ENCODE measurements at places on chromosomes 7 and 10.

DNA sequence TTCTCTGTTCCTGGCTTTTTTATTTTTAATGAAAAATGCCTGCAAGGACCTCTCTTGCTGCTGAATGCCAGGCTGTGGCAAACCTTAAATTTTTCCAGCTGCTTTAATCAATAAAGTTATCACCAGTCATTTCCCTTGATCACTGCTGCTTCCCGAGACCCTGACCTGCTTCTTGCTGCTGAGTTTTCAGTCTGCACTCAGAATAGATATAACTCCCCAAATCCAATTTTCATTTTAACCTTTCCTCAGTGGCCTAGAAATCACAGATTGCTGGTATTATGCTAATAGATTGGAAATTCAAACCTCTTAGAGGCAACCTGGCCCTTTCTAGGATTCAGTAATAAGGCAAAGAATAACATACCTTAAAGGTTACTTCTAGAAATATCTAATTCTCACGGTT is 43.7 kb downstream of the LHPP start:
- no peak for DNase-seq

DNA sequence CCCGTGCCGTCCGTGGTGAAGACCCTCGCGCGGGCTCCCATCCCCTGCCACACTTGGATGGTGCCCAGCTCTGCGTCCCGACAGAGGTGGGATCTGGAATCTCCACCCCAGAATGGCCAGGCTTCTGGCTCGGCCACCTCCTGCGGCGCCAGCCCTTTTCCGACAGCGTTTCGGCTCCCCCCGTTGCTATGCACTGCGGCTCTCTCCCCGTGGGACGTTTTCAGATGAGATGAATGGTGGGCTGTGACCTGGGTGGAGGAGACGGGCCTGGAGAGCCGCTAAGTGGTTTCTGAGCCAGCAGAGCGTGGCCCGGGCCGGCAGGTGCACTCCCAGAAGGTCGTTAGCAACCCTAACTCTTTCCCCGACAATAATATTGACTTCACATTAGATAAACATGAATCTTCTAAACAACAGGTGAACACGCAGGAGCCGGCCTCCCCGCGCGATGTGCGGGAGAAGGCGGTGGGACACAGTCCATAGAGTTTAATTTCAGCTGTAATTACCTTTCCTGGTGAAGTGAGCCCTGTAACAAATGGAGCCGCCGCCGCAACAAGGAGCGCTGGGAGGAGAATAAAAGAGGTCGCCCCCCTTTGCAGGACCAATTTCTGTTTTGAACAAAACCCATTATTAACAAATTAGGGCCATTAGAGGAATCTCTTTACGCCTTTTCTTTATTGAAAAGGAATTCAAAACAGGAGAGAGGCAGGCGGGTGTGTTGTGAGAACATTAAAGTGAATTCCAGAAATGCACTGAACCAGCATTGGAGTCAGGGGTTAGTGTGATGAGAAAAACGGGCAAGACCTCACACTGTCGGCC is 294.3 kb upstream of the PFKP start:
- DNase-seq: no peak

DNA sequence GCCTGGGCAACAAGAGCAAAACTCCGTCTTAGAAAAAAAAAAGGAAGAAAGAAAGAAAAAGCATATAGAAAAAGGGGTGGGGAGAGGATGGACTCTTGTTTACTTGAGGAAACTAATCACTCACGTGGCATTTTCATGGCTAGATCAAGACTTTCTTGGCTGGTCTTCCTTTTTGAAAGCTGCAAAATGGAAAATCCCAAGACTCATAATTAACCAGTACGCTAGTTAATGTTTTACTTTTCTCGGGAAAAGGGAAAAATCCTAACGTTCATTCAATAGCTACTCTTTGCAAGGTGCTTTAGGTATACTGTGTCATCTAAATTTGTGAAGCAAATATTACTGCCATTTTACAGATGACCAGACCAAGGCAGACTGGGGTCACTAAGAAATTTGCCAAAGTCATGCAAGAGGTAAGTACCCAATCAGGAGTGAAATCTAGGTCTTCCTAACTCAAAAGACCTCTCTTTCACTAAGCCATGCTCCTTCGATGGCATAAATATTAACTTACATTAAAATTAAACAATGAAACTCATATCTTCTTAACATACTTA is 24.4 kb downstream of the NAPEPLD start:
- DNase-seq: peak; percentile 47

GRCh38 chr10:113226399-113226798 is 276.4 kb downstream of the TCF7L2 start:
- peak; percentile 7 for DNase-seq

- no peak for DNase-seq
These were observed 107.4 kb upstream of the KLF14 start for GRCh38 chr7:130841416-130841815.

DNA sequence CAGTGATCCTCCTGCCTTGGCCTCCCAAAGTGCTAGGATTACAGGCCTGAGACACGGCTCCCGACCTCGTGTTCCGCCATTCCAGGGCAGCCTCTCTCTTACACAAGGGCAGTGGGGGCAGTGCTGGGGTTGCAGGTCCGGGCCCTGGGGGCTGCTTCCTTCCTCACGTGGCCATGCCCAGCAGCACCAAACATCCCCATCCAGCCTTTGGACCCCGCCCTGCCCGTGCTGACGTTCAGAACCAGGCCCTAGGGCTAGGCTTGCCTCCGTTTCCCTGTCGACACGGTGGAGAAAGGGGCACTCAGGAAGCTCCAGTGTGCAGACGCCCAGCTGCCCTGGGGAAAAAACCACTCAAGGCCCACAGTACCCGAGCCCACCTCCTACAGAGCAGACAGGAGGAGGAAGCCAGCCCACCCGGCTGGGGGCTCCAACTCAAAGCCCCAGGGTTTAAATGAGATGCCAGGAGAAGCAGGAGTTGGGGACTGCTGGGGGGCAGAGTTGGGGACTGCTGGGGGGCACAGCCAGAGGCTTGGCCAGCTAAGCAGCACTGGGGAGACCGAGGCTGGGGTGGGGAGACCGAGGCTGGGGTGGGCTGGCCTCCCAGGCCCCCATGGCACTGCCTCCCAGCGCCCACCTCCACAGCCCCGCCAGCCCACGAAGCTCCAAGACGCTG is 35.9 kb downstream of the ADAP1 start:
- no peak for DNase-seq

DNA sequence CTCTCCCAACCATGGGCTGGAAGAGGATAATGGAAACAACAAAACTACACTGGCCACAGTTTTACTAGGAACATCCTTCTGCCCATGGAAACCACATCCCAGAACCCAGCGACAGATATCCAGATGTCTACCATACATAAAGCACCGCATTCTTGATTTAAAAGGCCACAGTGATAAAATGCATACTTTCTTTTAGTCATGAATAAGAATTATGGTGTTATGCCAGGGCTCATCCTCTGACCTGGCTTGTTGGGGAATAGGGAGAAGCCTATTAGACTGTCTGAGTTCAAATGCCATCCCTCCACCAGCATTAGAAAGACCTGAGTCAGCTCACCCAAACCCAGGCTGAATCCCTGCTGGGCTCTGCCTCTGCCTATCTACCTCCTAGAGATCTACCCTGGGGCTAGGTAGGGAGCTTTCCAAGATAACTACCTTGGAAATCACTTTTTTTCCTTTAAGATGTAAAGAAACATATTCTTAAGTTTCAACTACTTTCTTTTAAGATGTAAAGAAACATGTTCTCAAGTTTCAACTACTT is 5.2 kb downstream of the ABCA13 start:
- DNase-seq: no peak

DNA sequence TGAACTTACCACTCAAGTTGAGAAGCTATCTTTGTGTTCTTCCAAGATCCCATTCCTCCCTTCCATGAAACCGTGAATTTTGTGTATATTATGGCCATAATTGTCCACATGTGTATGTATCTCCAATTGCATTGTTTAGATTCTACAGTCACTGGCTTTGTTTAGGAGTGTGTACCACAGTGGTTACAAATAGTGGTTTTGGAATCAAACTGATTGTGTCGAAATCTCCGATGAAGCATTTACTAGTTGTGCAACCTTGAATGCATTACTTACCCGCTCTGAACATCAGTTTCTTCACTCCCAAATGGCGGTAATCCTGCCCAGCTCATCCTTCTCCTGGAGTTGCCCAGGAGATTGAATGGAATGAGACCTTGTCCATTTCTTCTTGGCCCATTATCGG is 145.0 kb upstream of the ZNF32 start:
- DNase-seq: no peak

DNA sequence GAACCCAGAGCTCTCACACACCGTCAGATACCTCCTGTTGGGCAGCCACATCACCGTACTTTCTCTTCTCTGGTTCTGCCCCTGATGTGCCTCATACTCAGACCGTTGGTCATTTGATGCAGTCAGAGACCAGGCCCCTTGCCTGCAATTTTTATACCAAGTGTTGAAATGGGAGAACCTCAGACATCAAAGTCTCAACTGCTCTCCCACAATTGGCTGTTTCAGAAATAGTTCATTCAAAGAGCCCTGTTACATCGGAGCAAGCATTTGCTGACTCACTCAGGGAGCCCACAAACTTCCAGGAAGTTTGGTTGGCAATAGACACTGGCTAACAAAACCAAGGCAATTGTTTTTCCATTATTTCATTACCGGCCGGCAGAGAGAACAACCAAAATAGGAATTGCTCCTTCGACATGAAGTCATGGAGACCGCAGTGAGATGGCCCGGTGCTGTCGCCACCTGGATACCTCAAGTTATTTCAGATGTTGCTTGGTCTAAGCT is 33.5 kb upstream of the ADAM12 start:
- peak; percentile 3 for DNase-seq

DNA sequence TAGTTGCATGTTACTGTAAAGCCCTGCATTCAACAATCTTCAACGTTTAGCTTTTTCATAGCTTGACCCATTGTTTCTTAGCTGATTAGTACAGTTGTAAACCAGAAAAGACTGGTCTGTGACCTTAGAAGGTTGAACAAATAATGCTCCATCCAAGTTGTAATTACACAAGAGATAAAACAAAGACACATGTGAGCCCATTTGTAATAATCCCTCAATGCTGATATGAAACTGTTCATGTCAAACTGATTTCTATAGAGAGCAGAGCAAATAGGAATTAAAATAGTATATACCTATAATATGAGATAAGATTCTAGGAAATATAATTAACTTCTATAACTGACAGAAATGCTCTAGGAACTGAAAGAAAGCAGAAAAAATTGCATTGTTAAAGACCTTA is 94.7 kb upstream of the SLC25A13 start:
- DNase-seq: no peak

- DNase-seq: no peak
These were observed 275.3 kb downstream of the DNAJB6 start for GRCh38 chr7:157612009-157612663.

DNA sequence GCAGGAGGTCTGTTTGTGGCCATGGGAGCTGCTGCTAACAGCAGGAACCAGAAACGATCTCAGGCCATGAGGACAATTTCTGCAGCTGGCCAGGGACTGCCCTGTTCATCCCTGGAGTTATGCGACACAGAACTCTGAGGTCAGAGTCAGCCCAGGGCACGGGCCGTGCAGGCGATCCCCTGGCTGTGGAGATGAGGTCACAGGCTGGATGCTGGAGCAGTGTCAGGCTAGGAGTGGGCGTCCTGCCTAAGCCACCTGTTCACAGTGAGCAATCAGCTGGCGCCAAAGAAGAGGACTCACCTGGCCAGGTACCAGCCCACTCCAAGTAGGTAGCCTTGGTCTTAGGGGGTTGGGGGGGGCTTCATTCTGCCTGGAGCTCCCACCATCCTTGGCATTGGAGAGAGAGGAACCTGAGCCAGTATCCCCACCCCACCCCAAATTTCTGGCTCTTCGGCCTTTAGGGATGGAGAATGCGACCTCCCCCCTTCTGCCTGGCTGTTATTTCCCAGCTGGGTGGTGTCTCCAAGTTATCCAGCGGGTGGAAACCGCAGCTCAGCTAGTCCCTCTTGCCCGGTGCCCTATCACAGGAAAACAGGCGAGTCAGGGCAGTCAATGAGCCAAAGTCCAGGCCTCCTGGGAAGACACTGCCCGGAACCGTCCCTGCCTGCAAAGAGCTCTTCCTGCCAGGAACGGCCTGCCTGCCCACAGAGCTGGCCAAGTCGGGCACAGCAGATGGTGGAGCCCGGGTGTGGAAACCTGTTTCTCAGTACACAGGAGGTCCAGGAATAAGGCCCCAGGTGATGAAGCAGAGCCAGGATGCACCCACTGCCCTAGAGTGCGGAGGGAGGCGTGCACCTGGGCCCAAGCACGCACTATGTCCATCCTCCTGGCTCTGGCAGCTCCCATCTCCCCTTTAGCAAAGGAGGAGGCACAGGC is 1.8 kb upstream of the TTYH3 start:
- peak; percentile 2 for DNase-seq

DNA sequence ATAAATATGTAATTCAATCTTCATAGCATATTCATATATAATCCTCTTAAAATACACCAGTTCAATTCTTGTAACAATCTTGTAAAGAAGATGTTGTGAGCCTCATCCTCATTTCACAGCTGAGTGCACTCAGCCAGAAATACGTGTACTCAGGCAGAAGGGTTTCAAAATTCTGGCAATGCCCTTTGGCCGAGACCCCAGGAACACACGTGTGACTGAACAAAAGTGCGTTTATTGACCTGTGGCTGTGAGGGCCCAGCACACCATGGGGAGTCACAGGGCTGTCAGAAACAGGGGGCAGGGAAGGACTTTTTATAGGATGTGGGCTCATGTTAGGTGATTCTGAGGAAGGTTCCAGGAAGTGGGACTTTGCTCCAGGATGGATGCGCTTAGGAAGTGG is 21.5 kb downstream of the GIMAP8 start:
- no peak for DNase-seq

DNA sequence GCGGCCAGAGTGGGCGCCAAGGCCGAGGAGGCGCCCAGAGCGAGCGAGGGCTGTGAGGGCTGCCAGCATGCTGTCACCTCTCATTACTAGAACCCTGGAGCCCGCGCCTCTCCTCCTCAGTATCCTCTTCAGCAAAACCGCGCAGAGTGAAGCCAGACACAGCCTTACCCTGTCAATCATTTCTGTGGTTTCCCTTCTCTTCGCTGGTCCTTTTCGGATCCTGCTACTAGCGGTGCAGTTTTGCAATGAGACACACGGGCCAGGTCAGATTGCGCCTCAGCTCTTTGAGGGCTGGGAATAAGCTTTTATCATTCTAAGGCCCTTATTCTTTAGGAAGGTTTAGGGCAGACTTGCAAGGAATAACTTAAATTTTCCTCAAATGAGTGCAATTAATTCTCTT is 55.5 kb upstream of the FAM171A1 start:
- no peak for DNase-seq

DNA sequence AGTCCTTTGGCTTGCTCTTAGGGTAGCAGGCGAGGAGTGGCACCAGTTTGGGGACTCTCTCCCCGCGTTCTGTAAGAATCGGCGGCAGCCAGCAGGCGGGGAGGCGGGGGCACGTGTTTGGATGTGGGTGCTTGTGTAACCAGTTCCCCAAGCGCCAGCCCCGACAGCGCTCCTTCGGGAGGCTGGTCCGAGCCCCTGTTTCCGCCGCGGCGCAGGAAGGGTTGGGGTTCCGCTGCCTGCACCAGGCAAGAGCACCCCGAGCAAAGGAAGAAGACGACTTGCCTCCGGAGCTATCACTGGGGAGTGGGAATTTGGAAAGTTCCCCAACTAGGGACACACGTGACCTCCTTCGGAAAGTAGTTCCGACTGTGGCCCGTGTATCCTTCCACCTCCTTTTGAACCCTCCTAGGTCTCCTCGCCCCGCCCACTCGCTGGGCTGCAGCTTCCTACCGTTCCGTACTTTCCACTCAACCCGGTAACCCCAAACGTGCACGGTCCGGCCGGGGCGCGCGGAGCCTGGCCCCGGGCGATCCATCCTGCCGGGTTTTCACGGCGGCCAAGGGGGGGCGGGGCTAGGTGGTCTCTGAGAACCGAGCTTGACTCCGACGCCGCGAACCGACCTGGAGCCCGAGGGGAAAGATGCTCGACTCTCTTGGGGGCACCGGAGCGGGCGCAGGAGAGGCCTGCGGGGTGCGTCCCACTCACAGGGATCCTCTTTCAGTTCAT is 1.2 kb downstream of the KLLN start:
- peak; percentile 97 for DNase-seq

- peak; percentile 68 for DNase-seq
These were observed 52.2 kb downstream of the GPR158 start for GRCh38 chr10:25226775-25227682.

Measured in kidney glomerular epithelial cell (primary cell).